Stimulated activated naive CD4-positive, alpha-beta T cell (primary cell): ENCODE measurements at places on chromosomes 5 and 9.

GRCh38 chr5:18420711-18421110, 786.5 kb downstream of the TAF11L14 start:
- DNase-seq, result no peak

- DNase-seq, result no peak
These were observed 603.8 kb downstream of the TLE4 start for GRCh38 chr9:80175286-80176150.

- DNase-seq, result no peak
These were observed 2.2 kb upstream of the LCN6 start for GRCh38 chr9:136750526-136750925.

GRCh38 chr5:132658381-132659302, 669 bp downstream of the IL13 start:
- DNase-seq, result no peak

- no peak for DNase-seq
These were observed 98.7 kb downstream of the RANBP17 start for GRCh38 chr5:170960567-170960966.

DNA sequence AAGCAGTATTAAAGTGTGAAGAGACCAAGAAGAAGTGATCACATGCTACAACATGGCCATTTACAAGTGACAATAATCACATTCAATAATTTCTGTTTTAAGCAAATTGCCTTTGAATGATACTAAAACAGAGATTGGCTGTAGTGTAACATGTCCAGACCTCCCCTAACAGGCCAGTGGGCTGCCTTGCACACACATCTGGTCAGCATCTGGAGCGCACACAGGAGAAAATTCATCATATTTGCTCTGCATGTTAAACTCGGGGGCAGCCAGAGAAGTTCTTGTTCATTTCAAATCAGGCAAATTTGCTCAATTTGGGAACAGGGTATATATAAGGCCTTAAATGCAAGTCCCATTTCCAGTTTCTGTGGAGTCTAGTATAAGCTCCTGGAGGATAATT, 111.1 kb upstream of the FBXL7 start:
- no peak for DNase-seq

GRCh38 chr9:134671341-134672113, 29.9 kb downstream of the COL5A1 start:
- DNase-seq, result no peak

- no peak for DNase-seq
These were observed 11.2 kb downstream of the IER5L start for GRCh38 chr9:129166623-129167557.

- no peak for DNase-seq
These were observed 234.2 kb downstream of the ZNF608 start for GRCh38 chr5:124512236-124512635.

GRCh38 chr5:149674686-149675085, 55.4 kb upstream of the PPARGC1B start:
- no peak for DNase-seq

DNA sequence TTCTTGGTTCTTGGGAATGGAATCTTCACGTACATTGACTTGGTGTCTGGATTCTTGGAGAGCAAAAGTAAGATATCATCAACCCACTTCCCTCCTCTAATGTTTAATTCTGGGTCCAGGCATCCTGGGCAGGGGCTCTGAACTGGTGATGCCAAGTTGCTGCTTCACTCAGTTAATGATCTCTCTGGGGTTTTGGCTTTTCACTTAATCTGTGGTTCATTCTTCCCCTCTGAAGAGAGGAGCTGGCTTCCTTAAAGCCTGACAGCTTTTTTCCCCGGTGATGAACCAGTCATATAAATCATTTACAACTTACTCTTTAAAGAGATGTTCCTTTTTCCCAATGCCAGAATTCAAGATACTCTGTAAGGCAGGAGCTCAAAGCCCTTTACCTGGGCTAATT, 65.9 kb downstream of the ARHGAP26 start:
- no peak for DNase-seq

- no peak for DNase-seq
These were observed 372.0 kb upstream of the KIF2A start for GRCh38 chr5:61933787-61934626.

- DNase-seq, result no peak
These were observed 154.9 kb upstream of the VLDLR start for GRCh38 chr9:2466703-2467102.

GRCh38 chr5:112555197-112555596, 136.1 kb upstream of the EPB41L4A start:
- DNase-seq, result no peak

DNA sequence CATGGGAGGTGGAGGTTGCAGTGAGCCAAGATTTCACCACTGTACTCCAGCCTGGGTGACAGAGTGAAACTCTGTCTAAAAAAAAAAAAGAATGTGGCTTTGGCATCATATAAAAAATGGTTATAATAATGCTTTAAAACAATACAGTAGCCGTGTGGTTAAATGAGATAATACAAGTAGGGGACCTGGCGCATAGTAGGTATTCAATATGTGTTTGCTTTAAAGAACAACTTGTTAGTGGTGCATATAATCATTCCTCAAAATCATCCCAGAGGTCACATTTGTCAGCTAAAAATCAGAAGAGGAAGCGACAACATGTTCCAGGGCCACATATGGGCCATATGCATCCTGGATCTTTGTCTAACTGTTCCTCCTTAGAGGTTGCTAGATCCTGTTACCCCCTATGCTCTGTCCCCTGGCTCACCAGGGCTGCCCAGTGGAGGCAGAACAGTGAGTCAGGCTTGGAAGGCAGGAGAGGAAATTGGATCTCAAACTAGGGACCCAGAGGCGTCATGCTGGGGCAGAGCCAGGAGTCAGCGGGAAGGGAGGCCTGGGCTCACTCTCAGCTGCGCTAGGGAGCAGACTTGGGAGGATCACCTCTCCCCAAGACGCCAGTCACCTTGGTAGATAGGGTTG, 27.7 kb downstream of the LHX6 start:
- no peak for DNase-seq

- no peak for DNase-seq
These were observed 152.0 kb upstream of the SLC28A3 start for GRCh38 chr9:84492366-84493159.

DNA sequence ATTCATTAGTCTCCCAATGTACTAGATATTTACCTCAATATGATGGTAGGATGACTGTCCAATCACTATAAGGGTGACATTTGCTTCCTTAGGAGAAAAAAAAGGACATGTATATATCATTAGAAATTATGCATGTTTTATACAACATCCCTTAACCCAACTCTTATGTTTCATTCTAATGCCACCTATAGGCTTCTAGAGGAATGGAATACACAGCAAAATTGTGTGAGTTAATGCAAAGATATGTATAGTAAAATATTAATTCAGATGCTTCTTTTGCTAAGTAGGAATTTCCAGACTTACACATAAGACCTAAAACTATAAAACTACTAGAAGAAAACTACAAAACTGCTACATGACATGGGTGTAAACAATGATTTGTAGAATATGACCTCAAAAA, 3.5 kb downstream of the PRXL2C start:
- no peak for DNase-seq

GRCh38 chr9:113464286-113464660, 746 bp downstream of the RGS3 start:
- no peak for DNase-seq

- no peak for DNase-seq
These were observed 16.8 kb upstream of the RNF38 start for GRCh38 chr9:36416890-36417289.

GRCh38 chr5:7897014-7897600, 28.2 kb downstream of the MTRR start:
- DNase-seq, result no peak

GRCh38 chr9:32472344-32472743, 53.7 kb downstream of the RIGI start:
- no peak for DNase-seq

DNA sequence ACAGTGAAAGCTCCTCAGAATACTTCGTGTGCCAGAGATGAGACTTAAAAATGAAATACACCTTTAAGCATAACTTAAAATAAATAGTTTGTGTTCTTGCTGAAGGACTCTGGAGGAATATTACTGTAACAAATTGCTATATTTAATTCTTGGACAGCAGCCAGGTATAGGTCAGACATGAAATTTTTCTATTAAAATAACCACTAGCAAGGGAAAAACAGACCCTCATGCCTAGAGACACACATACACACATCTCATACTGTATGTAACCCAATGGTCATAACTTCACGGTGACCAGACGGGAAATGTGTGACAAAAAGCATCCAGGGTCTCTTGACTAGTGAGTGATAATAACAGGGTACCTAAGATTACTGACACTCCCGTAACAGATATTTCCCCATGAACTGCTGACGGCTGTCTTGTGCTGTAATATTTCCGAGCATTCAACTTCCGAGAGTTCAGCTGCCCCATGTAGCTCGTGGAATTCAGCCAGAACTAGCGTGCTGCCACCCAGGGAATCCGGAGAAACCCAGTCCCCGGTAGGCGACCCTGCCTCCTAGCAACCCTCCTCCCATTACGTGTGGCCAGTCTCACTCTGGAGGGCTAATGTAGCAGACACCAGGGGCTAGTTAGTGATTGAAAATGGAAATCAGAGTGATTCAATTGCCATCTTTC, 2295.1 kb upstream of the WWC1 start:
- no peak for DNase-seq

DNA sequence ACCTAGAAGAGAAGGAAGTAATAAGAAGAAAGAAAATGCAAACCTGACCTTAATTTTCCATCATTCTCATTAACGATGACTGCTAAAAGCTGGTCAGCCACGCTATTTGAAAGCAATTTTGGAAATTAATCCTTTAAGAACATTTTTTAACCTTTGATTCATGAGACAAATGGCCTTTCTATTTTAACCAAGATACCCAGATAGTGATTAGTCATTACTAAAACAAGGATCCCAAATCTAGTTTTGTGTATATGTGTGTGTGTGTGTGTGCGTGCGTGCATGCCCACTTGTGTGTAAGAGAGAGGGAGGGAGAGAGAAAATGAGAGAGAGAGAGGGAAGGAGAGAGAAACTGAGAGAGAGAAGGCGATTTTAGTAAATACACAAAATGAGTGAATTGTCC, 329.5 kb downstream of the DEPDC1B start:
- DNase-seq, result no peak

DNA sequence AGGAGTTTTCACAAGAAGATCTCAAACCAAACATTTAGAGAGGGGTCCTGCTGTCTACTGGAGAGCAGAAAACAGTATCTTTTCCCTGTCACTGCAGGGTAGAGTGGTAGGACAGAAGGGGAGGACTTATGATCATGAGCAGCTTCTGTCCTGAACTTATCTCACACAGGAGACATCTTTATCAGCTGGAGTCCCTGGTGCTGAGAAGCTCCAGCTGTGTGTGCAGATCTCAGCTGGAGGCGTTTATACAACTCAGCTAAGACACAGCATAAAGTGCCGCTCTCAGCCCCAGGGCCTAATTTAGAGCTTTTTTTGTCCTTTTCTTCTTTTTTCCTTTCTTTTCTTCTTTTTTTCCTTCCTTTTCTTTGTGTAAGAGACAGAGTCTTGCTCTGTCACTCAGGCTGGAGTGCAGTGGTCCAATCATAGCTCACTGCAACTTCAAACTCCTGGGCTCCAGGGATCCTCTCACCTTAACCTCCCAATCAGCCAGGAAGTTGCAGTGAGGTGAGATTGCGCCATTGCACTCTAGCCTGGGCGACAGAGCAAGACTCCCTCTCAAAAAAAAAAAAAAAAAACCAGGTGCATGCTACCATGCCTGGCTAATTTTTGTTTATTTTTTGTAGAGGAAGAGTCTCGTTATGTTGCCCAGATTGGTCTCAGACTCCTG, 31.9 kb downstream of the CCDC125 start:
- DNase-seq, result no peak

DNA sequence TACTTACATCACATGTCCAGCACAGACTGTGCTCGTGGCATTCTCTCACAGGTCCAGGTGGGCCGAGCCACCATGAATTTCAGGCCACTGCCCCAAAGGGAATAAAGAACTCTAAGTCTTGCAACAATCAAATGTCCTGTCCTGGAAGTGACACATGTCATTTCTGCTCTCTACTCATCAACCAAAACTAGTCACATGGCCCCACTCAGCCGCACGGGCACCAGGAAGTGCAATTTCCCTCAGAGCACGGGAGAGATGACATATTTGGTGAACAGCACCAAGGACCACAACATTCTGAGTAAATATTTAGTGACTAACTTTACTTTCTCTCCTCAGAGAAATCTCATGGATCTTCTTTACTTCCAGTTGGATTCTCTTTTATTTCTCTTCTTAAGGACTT, 131.1 kb upstream of the TUT7 start:
- DNase-seq, result no peak

DNA sequence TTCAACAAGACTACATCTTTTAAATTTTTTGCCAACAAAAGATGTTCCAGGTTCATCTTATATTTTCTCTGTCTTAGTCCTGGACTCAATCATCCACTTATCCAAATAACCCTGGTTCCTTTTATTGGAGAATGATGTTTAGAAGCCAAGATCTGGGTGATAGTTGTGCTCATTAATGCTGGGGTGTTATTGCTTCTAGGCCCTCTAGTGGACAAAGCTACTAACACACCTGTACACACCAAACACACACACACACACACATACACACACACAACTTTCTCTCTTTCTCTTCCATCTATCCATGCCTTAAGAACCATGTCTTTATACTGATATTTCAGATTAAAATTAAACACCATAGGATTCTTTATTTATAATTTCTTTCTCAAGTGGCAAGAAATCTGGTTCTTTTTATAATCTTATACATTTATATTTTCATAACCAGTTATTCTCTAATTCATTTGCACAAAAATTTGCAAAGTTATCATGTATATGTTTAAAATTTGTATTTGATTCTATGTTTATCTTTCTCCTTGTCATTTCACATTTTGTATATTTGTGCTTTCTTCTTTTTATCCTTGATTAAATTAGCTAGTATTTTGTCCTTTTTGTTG, 179.1 kb upstream of the SMIM23 start:
- no peak for DNase-seq

GRCh38 chr5:125214080-125214479, 467.6 kb upstream of the ZNF608 start:
- no peak for DNase-seq

DNA sequence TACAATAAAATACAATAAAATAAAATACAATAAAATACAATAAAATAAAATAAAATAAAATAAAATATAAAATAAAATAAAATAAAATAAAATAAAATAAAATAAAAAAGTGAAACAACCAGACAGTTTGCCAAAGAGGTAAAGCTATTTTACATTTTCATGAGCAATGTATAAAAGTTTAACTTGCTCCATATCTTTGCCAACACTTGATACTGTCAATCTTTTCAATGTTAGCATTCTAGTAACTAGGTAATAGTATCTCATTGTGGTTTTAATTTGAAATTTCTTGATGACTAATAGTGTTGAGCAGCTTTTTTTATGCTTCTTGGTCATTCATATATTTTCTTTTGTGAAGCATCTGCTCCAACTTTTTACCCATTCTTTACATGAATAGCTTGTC, 17.3 kb downstream of the TTC33 start:
- no peak for DNase-seq

DNA sequence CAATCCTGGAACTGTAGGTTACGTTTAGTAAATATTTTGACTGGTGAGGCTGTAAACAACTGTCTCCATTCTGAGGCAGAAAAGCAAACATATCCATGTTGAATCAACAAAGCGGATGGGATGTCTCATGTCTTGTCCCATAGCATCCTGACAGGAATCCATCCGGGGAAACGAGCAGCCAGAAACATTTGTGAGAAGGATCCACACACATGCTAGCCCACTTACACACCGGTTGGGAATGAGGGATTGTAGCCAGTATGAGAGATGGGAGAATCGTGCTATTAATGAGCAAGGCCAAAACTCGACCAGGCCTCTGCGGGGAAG, 117.5 kb downstream of the FSTL4 start:
- DNase-seq, result no peak

- DNase-seq, result no peak
These were observed 428.2 kb downstream of the ENC1 start for GRCh38 chr5:74212336-74212735.
